ENCODE measurements at places on chromosomes 11 and 22.

DNA sequence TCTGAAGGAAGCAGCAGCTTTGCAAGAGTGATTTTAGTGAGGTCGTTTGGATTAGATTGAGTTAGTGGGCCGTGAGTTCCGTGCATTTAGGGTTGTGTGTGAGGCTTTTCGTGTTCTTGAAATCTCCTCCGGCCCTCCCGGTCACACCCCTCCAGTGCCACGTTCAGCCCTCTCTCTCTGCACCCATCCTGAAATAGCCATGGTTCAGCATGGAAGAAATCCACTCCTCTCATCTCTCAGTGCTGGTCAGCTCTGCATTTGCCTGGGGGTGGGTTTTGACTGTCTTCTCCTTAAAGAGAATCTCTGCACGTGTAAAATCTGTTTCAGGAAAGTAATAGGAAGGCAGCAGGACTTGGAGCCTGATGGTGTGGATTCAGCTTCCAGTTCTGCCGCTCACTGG is 19.8 kb downstream of the BARX2 start:
- H3K4me1 ChIP-seq: no peaks in the 10 kb centered on the region
- H3K36me3 ChIP-seq: no peaks in the 10 kb centered on the region
- H3K4me3 ChIP-seq: no peak overlapping the region
- H3K27me3 ChIP-seq: no peaks in the 10 kb centered on the region
- no peak for DNase-seq
- no peak overlapping the region for H3K27ac ChIP-seq

- no peaks in the 10 kb centered on the region for H3K27me3 ChIP-seq
- no peaks in the 10 kb centered on the region for H3K4me1 ChIP-seq
- peaks cover 29% of the 10 kb centered on the region for H3K36me3 ChIP-seq
Observed at GRCh38 chr22:50196256-50196655, 4.6 kb upstream of the SELENOO start.

DNA sequence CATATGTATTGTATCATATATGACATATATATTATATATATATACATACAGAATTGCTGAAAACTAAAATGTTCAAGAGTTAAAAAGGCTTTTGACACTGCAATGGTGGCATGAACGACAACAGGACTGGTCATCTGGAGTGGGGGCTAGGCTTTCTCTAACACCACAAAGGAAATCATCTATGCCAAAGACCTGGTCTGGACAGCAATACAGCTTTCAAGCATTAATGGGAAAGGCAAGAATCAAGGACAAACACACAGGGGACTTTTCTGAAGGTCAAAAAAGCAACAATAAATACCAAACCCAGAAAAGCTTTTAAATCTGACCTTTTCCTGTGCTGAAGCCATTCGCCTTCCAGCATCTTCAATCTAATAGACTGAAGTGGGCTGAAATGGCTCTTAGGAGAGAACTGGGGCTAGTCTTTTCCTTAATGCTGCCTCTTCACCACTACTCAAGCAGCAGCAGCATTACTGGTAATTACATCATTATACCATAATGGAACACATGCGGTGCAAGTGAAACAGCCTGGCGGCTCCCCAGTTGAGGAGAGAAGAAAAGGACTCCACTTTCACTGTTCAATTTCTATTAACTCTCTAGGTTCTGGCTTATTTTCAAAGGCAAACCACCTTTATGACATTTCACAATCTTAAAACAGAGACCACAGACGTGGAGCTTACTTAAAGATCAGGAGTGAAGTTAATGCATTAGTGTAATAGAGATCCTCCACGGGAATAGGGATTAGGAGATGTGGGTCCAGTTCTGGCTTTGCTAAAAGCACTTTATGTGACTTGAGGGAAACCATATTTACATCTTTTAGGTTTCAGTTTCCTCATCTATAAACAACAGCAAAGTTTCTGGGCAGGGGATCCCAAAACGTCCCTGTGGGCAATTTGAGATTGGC is 63.0 kb downstream of the GAB2 start:
- DNase-seq: peak; percentile 58
- H3K27ac ChIP-seq: no peak overlapping the region
- no peaks in the 10 kb centered on the region for H3K36me3 ChIP-seq
- peaks cover 10% of the 10 kb centered on the region for H3K4me1 ChIP-seq
- H3K4me3 ChIP-seq: no peak overlapping the region

- no peak overlapping the region for H3K4me3 ChIP-seq
- DNase-seq: no peak
- peaks cover 2% of the 10 kb centered on the region for H3K36me3 ChIP-seq
- H3K4me1 ChIP-seq: peaks cover 5% of the 10 kb centered on the region
Observed at GRCh38 chr22:40397396-40397795, 27.0 kb downstream of the SGSM3 start.

- H3K27ac ChIP-seq: no peak overlapping the region
- peaks cover 23% of the 10 kb centered on the region for H3K4me1 ChIP-seq
- no peaks in the 10 kb centered on the region for H3K27me3 ChIP-seq
- no peak overlapping the region for H3K4me3 ChIP-seq
- peak; percentile 93 for DNase-seq
Observed at GRCh38 chr11:12187399-12187798, 77.0 kb downstream of the MICAL2 start.

GRCh38 chr11:111421251-111421650 is 42.2 kb upstream of the POU2AF1 start:
- no peak for DNase-seq
- no peaks in the 10 kb centered on the region for H3K36me3 ChIP-seq
- H3K4me1 ChIP-seq: no peaks in the 10 kb centered on the region
- H3K27me3 ChIP-seq: peaks cover 23% of the 10 kb centered on the region
- H3K4me3 ChIP-seq: no peak overlapping the region
- H3K27ac ChIP-seq: no peak overlapping the region

DNA sequence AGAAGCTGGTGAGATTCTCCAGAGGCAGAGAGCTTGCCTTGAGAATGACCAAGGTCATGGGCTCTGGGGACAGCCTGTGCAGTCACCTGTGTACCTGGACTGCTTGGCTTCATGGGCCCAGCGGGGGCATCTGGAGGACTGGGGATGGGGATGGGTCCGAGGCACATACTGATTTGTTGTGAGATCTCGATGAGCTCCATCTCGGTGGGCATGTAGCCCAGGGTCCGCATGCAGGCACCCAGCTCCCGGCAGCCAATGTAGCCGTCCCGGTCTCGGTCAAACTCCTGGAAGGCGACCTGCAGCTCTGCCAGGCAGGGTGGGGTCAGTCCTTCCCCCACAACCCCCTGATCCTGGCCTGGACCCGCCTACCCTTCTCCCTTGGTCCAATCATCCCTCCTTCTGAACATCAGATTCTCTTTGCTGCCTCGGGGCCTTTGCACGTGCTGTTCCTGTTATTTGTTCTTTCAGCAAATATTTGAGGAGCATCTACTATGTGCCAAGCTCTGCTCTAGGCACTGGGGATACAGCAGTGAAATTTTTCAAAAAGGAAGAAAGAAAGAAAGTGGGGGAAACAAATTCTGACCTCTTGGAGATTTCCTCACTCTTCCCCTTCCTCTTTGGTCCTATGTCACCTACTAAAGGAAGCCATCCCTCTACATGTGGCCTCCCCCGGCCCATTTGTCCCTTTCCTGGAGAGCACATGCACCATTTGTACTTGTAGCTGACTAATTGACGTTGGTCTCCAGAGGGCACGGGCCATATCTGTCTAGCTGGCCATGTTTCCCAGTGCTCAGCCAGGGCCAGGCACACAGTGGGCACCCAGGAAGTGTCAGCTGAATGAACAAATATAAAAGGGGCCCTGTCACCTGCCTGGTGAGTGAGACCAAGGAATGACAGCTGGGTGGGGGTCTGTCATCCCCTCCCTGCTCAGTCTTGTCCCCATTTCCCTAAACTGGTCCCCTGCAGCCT is 2.1 kb downstream of the CABP2 start:
- DNase-seq: no peak
- H3K4me1 ChIP-seq: no peaks in the 10 kb centered on the region
- H3K27ac ChIP-seq: no peak overlapping the region

- peaks cover 19% of the 10 kb centered on the region for H3K4me1 ChIP-seq
- no peak overlapping the region for H3K4me3 ChIP-seq
- no peaks in the 10 kb centered on the region for H3K27me3 ChIP-seq
- no peak overlapping the region for H3K27ac ChIP-seq
Observed at GRCh38 chr22:31244046-31244942, 32.2 kb downstream of the LIMK2 start.

GRCh38 chr22:36323182-36323854 is 64.4 kb downstream of the MYH9 start:
- no peaks in the 10 kb centered on the region for H3K27me3 ChIP-seq
- DNase-seq: peak; percentile 93
- peaks cover 75% of the 10 kb centered on the region for H3K36me3 ChIP-seq
- H3K4me1 ChIP-seq: peaks cover 56% of the 10 kb centered on the region
- H3K4me3 ChIP-seq: no peak overlapping the region

DNA sequence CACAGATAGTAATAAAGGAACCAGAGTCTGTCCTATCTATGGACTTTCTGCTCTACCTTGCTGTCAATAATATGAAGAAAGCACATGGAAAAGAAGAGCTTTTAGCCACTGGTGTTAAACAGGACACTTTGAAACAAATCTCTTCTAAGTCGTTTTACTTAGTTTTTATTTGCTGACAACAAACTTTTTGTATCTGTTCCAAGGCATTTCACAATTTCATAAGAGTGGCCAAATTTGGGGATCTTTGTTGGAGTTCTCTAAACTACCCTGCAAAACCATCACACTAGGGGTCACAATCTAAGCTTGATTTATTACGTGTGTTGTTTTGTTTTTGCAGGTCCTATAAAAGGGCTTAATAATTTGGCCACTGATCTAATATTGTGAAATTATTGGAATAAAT is 54.4 kb downstream of the BBOX1 start:
- peak; percentile 61 for DNase-seq
- H3K4me3 ChIP-seq: no peak overlapping the region
- no peak overlapping the region for H3K27ac ChIP-seq
- H3K36me3 ChIP-seq: no peaks in the 10 kb centered on the region

DNA sequence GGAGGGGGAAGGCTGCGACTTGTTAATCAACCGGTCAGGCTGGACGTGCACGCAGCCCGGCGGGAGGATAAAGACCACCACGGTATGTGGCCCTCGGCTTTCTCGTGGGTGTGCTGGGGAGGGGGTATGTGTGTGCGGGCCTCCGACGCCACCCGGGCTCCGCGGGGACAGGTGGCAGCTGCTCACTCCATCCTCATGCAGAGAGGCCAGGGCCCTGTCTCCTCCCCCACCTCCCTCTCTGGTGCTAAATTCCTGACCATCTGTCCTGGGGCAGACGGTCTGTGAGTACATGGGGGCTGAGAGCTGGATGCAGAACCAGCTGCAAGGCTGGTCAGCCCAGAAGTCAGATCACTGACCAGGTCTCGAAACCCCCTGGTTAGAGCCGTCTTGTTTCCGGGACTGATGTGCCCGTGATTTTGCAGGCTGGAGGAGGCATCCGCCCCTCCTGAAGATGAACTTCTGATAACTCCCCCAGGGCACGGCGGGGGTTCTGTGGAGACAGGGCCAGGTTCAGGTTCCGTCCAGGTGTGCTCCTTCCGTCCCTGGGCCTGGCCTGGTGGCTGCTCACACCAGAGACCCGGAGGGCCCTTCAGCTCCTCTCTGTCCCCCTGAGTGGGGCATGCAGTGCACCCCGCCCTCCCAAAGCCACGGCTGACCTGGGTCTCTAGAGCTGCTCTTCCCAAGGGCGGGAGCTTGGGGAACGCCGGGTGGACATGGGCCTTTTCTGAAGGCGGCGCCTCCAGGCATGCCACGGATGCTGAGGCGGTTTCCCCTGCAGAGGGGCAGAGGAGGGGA is 1119.7 kb downstream of the BRD1 start:
- H3K4me3 ChIP-seq: no peak overlapping the region
- H3K36me3 ChIP-seq: no peaks in the 10 kb centered on the region
- H3K27me3 ChIP-seq: no peaks in the 10 kb centered on the region
- DNase-seq: no peak

GRCh38 chr11:43358279-43358800 is 380 bp upstream of the TTC17 start:
- no peaks in the 10 kb centered on the region for H3K36me3 ChIP-seq
- H3K4me3 ChIP-seq: peak overlapping the region; percentile 82
- peak overlapping the region; percentile 94 for H3K27ac ChIP-seq
- no peaks in the 10 kb centered on the region for H3K27me3 ChIP-seq
- DNase-seq: no peak
- H3K4me1 ChIP-seq: no peaks in the 10 kb centered on the region

DNA sequence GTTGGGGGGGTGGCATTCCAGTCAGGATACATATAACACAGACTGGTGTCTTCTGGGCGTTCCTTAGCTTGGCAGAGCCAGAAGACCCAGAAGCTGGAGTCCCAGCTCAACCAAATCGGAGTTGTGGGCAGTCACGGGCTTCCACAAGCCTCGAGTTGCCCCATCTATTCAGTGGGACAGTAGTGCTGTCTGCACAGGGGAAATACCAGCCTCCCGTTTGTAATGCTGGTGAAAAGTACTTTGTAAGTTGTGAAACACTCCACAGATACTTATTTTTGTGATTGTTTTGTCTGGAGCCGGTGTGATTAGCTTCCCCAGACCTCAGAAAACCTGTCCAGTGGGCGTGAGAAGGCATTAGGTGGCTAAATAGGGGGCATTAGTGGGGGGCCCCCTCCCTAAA is 13.6 kb downstream of the DGKZ start:
- no peak overlapping the region for H3K4me3 ChIP-seq
- H3K4me1 ChIP-seq: peaks cover 23% of the 10 kb centered on the region
- H3K36me3 ChIP-seq: no peaks in the 10 kb centered on the region
- peak overlapping the region; percentile 36 for H3K27ac ChIP-seq
- DNase-seq: no peak
- no peaks in the 10 kb centered on the region for H3K27me3 ChIP-seq

- H3K27ac ChIP-seq: no peak overlapping the region
- no peak overlapping the region for H3K4me3 ChIP-seq
Observed at GRCh38 chr11:35210876-35211546, 72.0 kb downstream of the CD44 start.

DNA sequence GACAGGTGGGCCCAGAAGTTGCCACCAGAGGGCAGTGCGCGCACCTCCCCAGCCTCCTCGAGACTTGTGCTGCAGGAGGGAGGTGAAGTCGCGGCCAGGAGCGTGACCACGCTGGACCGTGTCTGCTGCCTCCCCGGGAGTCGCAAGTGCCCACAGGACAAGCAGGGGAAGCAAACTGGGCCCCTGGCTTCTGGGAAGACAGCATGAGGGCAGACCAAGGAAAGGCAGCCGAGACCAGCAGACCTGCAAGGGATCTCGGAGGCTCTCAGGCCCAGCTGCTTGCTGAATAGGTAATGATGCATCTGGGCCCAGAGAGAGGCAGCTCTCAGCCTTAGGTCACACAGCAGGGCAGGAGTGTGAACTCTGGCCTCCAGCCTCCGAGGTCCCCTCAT is 17.0 kb upstream of the IL2RB start:
- H3K4me1 ChIP-seq: no peaks in the 10 kb centered on the region
- no peaks in the 10 kb centered on the region for H3K36me3 ChIP-seq
- H3K4me3 ChIP-seq: no peak overlapping the region
- H3K27ac ChIP-seq: no peak overlapping the region
- H3K27me3 ChIP-seq: peaks cover 16% of the 10 kb centered on the region

GRCh38 chr11:122727101-122727929 is 71.8 kb downstream of the UBASH3B start:
- no peak overlapping the region for H3K27ac ChIP-seq
- DNase-seq: no peak
- no peaks in the 10 kb centered on the region for H3K27me3 ChIP-seq

GRCh38 chr11:132311703-132312102 is 941.3 kb downstream of the NTM start:
- H3K27ac ChIP-seq: no peak overlapping the region
- H3K36me3 ChIP-seq: no peaks in the 10 kb centered on the region
- no peak for DNase-seq
- no peaks in the 10 kb centered on the region for H3K4me1 ChIP-seq
- H3K4me3 ChIP-seq: no peak overlapping the region

Data from fibroblast of lung (primary cell).